ENCODE measurements at places on chromosomes 4 and X.

- no peak for DNase-seq
Measured at GRCh38 chrX:56786889-56787733, 58.1 kb downstream of the NBDY start.

DNA sequence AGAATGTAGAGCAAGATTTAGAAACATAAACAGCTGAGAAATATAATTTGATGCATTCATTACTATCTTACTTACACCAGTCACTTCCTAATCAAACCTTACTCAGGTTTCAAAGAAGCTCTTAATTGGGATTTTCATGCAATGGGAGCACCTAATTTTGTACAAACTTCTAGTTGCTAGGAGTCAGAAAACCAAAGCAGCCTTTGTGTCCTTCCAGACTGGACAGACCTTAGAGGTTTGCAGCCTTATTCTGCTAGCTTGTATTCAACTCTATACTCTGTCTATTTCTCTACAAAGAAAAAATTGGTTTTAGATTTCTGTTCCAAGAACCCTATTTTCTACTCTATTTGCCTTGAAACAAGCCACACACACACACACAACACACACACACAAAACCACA lies 19.4 kb downstream of the GABRA2 start:
- DNase-seq: no peak

DNA sequence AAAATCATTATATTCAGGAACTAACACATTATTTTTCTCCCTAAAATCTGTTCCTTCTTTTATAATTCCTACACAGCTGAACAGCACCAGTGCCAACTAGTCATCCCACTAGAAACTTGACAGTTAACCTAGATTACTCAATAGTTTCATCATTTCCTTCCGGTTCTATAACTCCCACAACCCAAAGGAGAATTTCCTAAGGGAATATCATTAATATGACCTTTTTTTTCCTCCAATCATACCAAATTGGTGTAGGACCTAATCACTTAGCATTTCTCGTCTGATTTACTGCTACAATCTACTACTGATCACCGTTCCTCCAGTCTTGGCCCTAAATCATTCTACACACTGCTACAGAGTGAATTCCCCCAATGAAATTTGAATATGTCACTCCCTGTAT lies 45.9 kb downstream of the WDFY3 start:
- no peak for DNase-seq

DNA sequence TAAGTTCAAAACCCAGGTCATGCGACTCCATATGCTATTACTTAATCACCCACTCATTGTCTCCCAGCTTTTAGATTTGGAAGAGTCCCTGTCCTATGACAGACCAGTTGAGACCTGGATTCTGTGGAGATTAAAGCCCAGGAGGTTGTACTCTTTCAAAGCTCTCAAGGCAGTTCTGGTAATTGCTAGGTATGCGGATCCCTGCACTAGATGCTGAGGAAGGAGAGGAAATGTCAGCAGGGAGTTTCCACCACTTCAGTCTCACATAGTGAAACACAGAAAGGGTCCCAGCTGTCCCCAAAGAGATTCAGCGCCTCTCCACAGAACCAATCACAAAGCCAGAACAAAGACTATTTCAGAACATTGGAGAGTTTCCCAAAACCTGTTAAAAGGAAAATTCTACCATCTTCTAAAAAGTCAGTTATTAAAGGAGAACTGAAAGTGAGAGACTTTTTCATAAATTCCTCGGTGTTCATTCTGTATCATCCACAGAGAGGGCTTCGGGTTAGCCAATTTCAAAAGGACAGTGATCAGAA lies 53.4 kb downstream of the IRF2 start:
- DNase-seq: no peak

DNA sequence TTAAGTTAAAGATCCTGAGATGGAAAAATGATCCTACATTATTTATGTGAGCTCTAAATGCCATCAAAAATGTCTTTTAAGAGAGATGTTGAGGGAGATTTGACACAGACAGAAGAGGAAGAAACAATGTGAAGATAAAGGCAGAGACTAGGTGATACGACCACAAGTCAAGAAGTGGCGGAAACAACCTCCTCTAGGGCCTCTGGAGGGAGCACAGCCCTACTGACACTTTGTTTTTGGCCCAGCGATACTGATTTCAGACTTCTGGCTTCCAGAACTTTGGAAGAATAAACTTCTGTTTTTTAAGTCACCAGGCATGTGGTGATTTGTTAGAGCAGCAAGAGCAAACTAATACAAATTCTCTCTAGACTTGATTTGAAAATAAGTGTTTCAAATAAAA lies 1216.1 kb downstream of the FSTL5 start:
- no peak for DNase-seq

Data from 8988T (cell line).